ENCODE measurements at places on chromosomes 6 and 20.
A peak's percentile ranks its signal among the peaks of the same experiment; 100 is the strongest.

DNA sequence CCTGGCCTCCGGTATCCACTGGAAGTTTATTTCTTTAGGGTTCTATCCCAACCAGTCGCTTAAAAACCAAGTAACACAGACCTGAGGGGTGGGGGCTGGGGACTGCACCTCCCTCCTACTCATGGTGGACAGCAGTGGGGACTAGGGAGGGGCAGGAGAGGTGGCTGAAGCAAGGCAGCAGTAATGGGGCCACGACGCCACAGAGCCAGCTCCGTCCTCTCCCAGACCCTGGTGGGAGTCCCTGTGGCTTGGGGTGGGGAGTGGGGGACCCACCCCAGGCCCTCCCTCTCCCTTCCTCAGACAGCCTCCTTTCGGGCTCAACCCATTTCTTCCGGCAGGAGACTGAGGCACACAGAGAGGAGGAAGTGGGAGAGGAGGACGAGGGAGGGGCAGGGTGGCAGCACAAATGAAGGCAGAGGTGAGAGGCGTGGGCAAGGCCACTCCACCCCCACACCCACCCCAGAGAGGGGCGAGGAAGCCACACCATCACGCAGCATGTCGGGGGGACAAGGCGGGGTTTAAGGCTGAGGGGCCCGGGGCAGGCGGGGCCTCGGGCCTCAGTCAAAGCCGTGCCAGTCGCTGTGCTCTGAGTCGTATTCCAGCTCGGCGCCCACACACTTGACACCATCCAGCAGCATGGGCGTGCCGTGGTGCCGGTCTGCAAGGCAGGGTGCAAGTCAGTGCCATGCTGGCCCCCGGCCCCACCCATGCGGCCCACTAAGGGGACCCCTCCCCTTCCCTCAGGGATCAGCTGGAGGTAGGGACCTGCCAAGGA, 13.9 kb downstream of the ADISSP start:
- no peak for DNase-seq
- H3K27ac ChIP-seq, result no peak overlapping the region
- no peaks in the 10 kb centered on the region for H3K4me1 ChIP-seq
- peaks cover 10% of the 10 kb centered on the region for H3K27me3 ChIP-seq
- no peak overlapping the region for H3K4me3 ChIP-seq

DNA sequence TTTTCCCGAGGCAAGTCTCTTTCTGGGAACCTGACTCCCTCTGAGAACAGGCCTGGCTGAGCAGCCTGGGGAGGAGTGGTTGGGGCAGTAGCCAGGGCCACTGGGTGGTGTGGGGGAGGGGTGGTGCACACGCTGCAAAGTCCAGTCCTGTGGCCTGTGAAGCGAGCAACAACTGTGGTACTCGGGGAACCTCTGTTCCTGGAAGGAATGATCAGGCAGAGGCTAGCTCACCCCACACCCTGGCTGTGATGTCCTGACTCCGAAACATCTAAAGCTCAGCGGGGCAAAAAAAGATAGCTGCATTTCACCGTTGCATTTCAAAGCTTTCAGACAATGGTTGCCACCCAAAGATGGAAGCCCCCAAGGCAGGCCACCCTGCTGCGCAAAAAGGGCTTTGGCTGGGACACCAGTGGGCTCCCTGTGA, 25.5 kb downstream of the PCK1 start:
- no peak for DNase-seq
- no peak overlapping the region for H3K27ac ChIP-seq
- H3K4me3 ChIP-seq, result no peak overlapping the region
- no peaks in the 10 kb centered on the region for H3K36me3 ChIP-seq
- no peaks in the 10 kb centered on the region for H3K27me3 ChIP-seq

DNA sequence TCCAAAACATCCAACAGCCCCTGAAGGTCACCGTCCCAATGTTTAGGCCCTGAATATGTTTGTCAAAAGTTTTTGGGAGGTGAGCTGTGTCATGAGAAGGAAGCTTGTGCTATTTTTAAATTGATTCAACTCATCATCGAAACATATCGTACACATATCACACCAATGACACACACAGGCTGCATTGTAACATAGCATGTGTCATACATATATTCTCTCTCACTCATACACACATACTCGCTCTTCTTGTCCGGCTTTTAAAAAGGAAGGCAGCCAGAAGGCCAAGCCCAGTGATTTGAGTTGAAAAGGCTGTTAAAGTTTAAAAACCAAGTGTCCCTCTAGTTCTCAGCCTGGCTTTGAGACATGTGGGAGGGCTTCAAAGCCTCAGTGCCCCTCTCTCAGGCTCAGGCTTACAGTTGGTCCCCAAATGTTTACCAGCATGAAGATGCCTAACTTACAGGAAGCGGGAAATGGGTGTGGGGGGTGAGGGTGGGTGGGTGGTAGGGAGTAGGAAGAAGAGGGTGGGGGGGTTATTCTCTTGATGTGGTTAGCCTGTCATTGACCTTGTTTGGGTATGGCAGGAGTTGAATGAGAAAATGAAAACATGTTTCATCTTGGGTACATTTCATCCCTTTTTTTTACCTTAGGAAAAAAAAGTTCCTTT, 3.3 kb upstream of the PRDM1 start:
- no peaks in the 10 kb centered on the region for H3K27me3 ChIP-seq
- DNase-seq, result no peak
- peaks cover 22% of the 10 kb centered on the region for H3K4me1 ChIP-seq
- no peak overlapping the region for H3K27ac ChIP-seq
- H3K36me3 ChIP-seq, result no peaks in the 10 kb centered on the region
- no peak overlapping the region for H3K4me3 ChIP-seq

DNA sequence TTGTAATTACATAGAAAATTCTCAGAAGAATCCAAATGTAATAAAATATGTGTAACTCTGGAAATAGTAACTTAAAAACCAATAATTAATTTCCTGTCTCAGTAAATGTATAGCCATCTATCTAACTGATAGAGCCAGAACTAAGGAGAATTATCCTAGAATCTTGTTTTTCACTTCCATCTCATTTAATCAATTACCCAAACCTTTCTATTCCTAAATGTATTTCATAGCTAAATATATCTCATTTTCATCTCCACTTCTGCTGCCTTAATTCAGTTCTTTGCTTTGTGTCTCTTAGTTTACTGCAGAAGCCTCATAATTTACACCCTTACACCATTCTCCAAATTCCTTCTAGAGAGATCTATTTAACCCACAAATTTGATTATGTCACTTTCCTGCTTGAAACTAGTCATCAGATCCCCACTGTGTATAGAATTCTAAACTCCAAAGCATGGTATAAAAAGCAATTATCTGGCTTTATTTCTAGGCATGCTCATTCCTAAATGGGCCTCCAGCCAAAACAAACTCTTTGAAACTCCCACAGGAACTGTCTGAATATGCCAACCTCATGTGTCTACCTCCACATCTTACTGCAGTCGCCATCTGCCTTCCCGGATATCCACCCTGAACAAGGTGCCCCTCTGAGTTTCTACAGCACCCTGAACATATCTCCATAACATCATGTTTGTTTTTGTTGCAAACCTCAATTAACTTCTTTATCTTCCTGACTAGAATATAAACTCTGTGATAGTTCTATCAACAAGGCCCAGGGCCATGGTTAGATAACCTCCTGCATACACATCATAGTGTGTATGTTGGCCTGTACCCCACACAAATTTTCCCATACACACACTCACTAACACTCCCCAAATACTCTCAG, 70.5 kb upstream of the ADTRP start:
- H3K36me3 ChIP-seq, result no peaks in the 10 kb centered on the region
- no peak overlapping the region for H3K4me3 ChIP-seq
- H3K27me3 ChIP-seq, result no peaks in the 10 kb centered on the region
- DNase-seq, result no peak
- no peaks in the 10 kb centered on the region for H3K4me1 ChIP-seq

- no peaks in the 10 kb centered on the region for H3K4me1 ChIP-seq
- no peaks in the 10 kb centered on the region for H3K36me3 ChIP-seq
- DNase-seq, result no peak
- H3K27ac ChIP-seq, result no peak overlapping the region
- H3K27me3 ChIP-seq, result no peaks in the 10 kb centered on the region
- no peak overlapping the region for H3K4me3 ChIP-seq
Observed at GRCh38 chr6:148934539-148934938, 187.7 kb downstream of the UST start.

DNA sequence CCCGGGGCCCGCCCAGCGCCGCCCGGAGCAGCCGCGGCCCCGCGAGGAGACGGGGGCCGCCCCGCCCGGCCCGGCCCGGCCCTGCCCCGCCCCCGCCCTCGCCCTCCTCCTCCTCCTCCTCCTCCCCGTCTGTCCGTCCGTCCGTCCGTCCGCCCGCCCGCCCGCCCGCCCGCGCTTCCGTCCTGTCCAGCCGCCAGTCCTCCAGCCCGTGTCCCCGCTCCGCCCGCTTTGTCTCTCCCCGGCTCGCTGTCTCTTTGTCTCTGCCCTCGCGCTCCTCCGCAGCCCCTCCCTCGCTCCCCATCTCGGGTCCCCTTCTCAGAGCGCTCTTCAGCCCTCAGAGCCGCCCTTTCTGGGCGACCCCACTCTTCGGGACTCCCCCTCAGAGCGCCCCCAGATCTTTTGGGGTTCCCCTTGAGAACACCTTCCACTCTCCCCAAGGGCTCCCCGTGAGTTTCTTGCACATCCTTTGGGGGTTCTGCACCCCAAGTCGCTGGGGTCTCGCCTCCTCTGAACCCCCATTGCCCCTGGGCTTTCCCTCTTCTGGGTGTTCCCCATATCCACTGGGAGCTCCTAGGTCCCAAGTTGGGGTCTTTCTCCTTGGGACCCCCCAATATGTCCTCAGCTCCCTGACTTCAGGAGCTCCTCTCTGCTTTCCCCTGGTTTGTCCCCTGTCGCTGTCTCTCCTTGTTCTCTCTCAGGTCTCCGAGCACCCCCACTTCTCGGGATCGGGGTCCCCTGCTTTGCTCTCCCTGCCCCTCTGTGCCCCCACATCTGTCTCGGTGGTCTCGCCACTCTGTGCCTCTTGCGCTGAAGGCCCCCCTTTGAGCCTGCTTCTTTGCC, 79.5 kb upstream of the MYL9 start:
- H3K4me1 ChIP-seq, result peaks cover 17% of the 10 kb centered on the region
- H3K27ac ChIP-seq, result peak overlapping the region; percentile 26
- no peaks in the 10 kb centered on the region for H3K27me3 ChIP-seq

DNA sequence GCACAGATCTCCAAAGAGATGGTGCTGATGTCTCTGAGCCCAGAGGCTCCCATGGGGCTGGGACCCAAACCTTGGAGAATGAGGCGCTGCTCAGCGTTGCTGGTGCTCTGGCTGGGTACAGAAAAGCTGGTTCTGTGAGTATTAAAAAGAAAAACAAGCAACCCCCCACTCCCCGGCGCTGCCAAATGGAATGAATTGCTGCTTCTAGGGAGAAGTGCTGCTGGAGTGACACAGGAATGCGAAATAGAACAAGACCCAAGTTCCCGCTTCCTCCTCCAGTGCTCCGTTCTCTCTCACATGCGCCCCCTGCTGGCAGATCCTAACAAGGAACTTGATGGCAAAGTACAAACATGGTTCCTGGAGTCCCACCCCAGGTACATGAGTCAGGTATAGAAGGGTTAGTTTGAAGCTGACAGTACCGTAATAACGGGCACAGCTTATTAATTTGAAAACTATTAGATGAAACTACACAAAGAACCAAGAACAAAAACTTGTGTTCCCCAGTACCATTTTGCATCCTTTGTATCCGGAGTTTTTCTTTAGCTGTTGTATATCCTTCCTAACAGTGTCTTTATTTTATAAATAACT, 2.1 kb upstream of the DDX27 start:
- H3K27ac ChIP-seq, result no peak overlapping the region
- no peaks in the 10 kb centered on the region for H3K27me3 ChIP-seq
- H3K4me1 ChIP-seq, result peaks cover 6% of the 10 kb centered on the region
- DNase-seq, result peak; percentile 89
- H3K36me3 ChIP-seq, result peaks cover 5% of the 10 kb centered on the region

- H3K36me3 ChIP-seq, result no peaks in the 10 kb centered on the region
- no peak overlapping the region for H3K27ac ChIP-seq
- no peak overlapping the region for H3K4me3 ChIP-seq
- H3K27me3 ChIP-seq, result no peaks in the 10 kb centered on the region
Observed at GRCh38 chr6:453152-453551, 61.6 kb downstream of the IRF4 start.

DNA sequence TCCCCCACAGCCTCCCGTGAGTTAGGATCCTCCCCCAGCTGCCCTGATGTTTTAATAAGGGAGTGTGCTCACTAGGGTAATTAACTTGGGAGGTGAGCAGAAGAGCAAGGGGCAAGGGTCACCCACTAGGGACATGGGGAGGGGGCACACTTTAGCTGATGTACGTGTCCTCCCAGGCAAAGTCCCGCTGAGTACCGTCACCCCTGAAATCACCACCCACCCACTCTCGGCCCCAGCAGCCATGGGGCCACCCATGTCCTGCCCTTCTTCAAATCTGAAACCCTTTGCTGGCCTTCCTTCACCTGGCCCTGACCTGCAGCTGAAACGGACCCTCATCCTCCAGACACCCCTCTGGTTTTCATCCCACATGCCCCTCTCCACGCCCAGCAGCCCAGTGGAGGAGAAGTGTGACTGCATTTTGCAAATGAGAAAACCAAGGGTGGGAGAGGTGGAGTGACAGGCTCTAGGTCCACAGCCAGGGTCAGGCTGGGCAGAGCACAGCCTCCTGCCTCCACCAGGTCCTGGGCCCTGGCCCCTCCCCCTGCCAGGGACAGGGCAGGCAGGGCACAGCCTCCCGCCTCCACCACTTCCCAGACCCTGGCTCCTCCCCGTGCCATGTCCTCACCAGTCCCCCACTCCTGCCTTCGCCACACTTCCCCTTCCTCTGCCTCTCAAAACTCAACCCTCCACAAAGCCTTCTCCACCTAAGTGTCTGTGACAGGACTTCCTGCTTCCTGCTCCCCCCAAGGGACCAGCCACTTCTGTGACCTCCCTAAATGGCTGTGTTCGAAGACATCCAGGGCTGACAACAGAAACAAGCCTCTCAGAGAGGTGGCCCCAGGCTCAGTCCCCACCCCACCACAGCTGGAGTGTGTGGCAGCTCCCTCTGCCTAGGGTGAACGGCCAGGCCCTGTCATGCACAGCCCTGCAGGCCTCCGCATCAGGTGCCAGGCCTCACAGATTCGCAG, 15.1 kb downstream of the ACSS1 start:
- no peaks in the 10 kb centered on the region for H3K36me3 ChIP-seq
- no peaks in the 10 kb centered on the region for H3K27me3 ChIP-seq
- no peak overlapping the region for H3K4me3 ChIP-seq
- H3K4me1 ChIP-seq, result peaks cover 2% of the 10 kb centered on the region
- no peak overlapping the region for H3K27ac ChIP-seq
- DNase-seq, result no peak

DNA sequence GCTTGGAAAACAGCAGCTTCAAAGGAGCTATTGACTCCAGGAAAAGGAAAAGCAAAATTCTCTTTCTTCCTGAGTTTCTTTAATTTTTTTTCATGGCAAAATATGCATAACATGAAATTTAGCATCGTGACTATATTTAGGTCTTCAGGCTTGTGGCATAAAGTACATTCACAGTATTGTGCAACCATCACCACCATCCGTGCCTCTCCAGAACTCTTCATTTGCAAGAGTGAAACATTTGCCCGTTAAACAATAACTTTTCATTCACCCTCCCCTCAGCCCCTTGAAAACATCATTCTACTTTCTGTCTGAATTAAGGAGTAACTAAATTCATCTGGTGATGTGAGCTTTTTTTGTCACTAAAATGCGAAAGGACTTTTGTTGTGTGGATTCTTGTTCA, 251.7 kb downstream of the PHACTR1 start:
- H3K4me3 ChIP-seq, result no peak overlapping the region
- no peaks in the 10 kb centered on the region for H3K27me3 ChIP-seq
- H3K4me1 ChIP-seq, result no peaks in the 10 kb centered on the region
- no peak for DNase-seq
